Amniotic stem cell (primary cell): ENCODE measurements at places on chromosomes 16 and 17.
A peak's percentile ranks its signal among the peaks of the same experiment; 100 is the strongest.

GRCh38 chr17:62966426-62967204 lies 580 bp downstream of the TANC2 start:
- DNase-seq: no peak

DNA sequence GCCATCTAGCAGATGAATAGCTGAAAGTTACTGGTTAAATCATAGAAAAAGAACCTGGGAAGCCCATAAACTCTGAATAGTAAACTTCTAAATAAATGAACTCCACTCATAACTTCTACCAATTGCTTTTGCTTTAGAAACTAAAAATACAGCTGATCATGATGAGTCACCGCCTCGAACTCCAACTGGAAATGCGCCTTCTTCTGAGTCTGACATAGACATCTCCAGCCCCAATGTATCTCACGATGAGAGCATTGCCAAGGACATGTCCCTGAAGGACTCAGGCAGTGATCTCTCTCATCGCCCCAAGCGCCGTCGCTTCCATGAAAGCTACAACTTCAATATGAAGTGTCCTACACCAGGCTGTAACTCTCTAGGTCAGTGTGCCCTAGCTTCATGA lies 9.7 kb downstream of the KAT7 start:
- DNase-seq: no peak

GRCh38 chr16:12819126-12820117 lies 15.7 kb upstream of the CPPED1 start:
- no peak for DNase-seq

DNA sequence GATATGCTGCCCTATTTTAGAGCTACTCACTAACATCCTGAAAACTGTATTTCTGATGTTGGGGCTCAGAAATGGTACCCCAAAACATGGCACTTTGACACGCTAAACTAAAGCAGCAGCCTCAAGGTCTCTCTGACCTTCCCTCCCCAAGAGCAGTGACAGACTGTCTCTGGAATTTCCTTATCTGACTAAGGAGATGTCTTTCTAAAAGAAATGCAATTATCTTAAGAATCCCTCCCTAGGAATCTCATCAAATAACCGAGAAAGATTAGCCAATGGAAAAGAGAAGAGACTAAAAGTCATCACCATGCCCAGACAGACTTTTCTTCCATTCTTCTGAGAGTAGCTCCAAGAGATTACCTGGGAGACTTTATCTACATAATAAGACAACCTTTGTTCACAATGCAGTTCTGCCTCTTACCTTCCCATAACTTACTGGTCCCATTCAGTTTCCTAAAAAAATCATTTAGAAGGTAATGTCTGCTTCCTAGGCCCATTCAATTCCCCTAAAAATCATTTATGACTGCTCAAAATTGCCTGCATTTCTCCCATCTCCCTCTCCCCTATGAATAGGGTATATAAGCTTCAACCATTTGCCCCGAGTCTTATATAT lies 123.9 kb downstream of the CPPED1 start:
- no peak for DNase-seq

DNA sequence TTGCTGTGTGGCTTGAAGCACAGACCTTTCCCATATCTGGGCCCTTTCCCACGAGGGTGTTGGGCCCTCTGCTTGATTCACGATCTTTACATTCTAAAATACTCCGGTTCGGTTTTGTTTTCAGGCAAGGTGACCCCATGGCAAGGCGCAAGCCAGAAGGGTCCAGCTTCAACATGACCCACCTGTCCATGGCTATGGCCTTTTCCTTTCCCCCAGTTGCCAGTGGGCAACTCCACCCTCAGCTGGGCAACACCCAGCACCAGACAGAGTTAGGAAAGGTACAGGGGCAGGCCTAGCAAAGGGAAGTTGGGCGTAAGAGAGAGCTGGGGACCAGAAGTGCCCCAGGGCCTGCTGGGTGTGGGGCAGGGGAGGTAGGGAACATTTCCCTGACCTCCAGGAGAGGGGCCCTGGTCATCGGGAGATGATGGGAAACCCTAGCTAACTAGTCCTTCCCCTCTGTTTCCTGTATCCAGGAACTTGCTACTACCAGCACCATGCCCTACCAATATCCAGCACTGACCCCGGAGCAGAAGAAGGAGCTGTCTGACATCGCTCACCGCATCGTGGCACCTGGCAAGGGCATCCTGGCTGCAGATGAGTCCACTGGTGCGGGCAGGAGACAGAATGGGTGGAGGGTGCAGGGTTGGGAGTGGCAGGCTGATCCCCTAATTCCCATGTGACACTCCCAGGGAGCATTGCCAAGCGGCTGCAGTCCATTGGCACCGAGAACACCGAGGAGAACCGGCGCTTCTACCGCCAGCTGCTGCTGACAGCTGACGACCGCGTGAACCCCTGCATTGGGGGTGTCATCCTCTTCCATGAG lies 1.4 kb downstream of the ALDOA start:
- no peak for DNase-seq

DNA sequence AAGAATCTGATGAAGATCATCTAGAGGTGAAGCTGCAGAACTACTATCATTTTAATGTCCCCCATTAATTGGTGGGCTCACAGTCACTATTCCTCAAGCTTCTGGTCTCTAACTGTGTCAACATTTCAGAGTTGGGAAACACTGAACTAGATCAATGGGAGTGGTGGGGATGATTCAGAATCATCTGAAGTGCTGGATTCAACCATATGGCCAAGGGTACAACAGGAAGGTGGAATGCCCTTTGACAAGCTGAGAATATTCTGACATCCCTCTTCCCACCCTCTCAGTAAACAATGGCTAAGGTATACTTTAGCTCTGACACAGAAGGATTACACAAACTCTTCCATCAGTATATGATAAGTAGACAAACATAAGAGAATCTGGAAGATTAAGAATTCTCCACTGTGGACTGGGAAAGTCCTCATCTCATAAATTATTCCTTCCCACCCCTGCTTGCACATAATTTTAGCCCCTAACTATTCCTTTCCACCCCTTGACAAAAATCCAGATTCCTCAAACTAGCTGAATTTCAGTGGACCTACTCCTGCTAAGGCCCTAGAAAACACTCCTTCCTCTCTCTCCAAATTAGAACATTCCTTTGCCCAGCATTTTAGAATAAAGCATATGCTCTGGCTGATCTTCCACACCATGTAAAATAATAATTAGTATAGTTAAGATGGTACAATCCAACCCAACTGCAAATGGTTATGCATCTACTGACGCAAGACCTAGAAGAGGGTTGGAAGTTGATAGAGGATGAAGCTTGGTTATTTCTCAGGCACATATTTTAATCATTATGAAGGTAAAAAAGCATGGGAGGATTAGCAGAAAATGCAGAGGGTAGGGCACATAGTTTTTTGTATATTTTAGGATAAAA lies 16.3 kb upstream of the RFFL start:
- DNase-seq: no peak

GRCh38 chr17:13096291-13096690 lies 78.5 kb upstream of the ELAC2 start:
- DNase-seq: peak; percentile 2

DNA sequence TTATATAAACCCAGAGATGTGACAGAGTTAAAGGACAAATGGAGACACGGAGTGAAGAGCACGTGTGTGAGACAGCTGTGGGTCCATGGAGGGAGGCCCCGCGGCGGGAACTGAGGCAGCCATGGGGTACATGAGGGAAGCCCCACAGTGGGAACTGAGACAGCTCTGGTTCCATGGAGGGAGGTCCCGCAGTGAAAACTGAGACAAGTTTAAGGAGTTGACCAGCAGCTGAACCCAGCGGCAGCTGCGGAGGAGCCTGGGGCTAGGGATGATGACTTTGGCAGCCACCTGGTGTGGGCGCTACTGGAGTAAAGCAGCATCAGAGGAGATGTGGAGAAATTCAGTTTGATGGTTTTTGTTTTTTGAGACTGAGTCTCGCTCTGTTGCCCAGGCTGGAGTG lies 185.1 kb downstream of the RPTOR start:
- no peak for DNase-seq

DNA sequence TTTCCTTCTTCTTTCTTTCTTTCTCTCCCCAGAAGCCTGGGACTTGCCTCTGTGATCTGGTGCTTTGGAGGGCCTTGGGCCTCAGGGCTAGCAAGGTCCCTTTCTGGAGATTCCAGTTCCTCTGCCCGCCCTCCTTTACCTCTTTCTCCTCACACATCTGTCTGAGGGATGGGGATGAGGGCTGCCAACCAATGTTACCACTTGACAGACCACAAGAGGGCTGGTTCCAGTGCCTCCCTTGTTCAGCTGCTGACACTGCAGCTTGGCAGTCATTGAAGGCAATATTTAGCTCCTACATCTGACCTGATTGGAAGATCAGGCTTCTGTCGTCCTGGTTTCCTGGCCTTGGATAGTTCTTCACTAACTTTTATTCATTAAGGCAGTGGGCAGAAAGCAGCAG lies 3.6 kb upstream of the ZNF652 start:
- no peak for DNase-seq

GRCh38 chr17:35743626-35744328 lies 9.3 kb downstream of the GAS2L2 start:
- DNase-seq: no peak

DNA sequence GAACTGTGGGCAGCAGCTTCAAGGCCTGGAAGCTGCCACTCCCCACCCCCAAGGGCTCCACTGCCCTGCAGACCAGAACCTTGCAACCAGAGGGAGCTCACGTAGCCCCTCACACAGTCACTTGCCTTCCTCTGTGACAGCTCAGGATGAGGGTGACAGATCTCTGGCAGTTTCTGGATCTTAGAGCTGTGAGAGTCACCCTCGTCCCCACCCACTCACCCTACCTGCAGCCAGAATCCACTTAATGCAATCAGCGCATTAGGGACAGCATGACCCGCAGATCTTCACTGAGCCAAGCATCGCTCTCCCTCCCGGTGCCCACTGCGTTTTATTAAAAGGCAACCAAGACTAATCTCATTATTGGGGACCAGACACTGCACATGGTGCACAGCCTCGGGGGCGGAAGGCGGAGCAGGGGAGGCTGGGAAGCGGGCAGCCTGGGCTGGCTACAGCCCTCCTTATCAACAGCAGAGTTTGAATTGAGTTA lies 3.5 kb downstream of the CYB561 start:
- no peak for DNase-seq

GRCh38 chr17:688100-688989 lies 26.3 kb downstream of the VPS53 start:
- DNase-seq: no peak

DNA sequence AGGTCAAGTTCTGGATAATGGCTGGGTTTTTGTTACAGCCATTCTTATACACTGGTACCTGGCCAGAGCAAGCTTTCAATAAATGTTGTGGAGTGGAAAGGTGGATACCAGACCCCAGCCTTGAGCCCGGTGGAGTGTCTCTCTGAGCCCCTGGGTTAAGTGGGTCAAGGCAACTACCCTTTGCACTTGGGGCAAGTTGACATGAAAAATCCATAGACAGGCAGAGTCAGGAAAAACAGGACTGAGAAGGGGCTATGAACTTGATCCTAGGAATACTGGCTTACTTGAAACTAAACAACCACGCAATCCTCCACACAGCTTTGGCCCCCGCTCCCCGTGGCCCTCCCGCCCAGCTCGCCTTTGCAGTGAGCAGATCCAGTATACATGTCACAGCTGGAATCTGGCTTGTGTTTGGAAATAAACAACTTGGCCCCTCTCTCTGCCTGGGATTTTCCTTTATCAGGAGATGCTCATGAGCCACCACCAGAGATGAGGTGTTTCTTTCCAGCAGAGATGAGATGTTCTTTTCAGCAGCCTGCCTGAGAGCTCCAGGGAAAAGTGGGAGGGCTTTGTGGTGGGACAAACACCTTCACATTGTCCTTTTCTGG lies 65.9 kb downstream of the KSR1 start:
- DNase-seq: no peak

GRCh38 chr16:6192984-6193383 lies 1095.4 kb upstream of the EEF2KMT start:
- DNase-seq: no peak

DNA sequence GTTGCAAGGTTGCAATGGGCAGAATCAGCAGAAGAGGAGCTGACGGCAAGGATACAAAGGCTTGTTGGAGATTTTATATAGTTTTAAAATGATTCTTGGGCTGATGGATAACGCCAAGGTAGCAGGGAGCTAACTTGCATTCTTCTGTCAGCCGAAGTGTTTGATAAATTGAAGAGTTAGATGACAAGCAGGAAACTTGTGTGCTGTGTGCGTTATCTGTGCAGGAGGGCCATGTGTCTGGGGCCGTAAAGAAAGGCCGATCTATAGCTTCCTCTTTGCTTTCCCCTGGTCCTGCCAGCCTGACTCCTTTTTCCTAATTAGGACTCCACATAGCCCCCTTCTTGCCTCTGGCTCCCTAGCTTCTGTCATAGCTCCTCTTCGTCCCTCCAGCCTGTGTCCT lies 6.7 kb upstream of the WWOX start:
- no peak for DNase-seq

DNA sequence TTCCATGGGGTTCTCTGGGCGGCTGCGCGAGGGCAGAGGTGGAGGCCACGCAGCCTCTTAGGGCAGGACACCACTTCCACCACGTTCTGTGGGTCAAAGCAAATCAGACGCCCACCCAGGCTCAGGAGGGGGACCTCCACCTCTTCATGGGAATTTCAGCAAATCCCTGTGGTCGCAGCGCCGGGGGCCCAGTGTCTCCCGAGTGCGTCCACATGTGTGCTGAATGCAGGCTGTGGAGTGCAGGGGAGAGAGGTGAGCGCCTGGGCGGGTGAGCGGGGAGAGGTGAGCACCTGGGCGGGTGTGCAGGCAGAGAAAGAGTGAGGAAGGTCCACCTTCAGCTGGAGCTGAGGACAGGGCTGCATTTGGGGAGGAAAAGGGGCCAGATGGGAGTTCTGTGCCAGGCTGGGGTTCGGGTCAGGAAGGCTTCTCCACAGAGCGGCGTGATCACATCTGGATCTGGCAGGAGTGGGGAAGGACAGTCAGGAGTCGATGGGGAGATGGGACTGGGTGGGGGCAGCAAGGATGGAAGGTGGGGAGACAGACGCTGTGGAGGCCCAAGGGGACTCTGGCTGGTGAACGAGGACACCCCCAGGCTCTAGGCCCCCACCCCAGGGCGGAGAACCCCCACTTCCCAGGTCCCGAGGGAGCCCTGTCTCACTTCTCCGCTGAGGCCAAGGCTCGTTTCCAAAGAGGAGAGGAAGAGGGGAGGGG lies 36.8 kb upstream of the CBFA2T3 start:
- DNase-seq: no peak

GRCh38 chr16:12627394-12627793 lies 176.3 kb downstream of the CPPED1 start:
- DNase-seq: no peak

GRCh38 chr17:6023036-6023831 lies 46.9 kb upstream of the WSCD1 start:
- no peak for DNase-seq

GRCh38 chr16:88534638-88535190 lies 35.5 kb upstream of the ZC3H18 start:
- no peak for DNase-seq

- no peak for DNase-seq
These were observed 3.1 kb upstream of the LHX1 start for GRCh38 chr17:36934144-36934691.

DNA sequence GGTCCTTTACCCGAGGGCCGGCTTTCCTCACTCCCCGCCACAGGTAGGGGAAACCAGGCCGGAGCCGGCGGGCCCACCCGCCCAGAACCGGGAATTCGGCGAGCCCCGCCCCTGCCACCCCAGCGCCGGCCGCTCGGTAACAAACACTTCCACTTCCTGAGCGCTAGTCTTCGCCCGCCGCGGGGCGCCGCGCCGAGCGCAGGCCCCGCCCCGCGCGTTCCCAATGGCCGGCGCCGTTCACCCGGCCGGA lies 224 bp upstream of the NHERF1 start:
- no peak for DNase-seq
